ENCODE measurements at places on chromosomes 1 and 21. TPM values are rescaled to one million over a fixed set of nuclear protein-coding genes. Genes with fewer than 3 reads are reported as not detected.

Gene LCE2C
- 1.4 TPM for total RNA-seq

Gene E2F2
- 20.6 TPM for total RNA-seq

Gene FNDC10
- total RNA-seq, result 8.5 TPM

Gene MYCL
- total RNA-seq, result 79.7 TPM

Gene FCRL2
- 0.11 TPM for total RNA-seq

Gene RAB7B
- 0.25 TPM for total RNA-seq

Gene KRTAP13-3
- total RNA-seq, result 0.52 TPM

Gene KLHDC8A
- total RNA-seq, result 28.5 TPM

Gene NPR1
- 0.67 TPM for total RNA-seq

Gene C1orf115
- 1.9 TPM for total RNA-seq

Gene KCNJ15
- total RNA-seq, result 1.7 TPM

Gene LCE1D
- not detected for total RNA-seq

Gene KRTAP21-2
- not detected for total RNA-seq

Gene SLC22A15
- total RNA-seq, result 8.3 TPM

Gene GPR37L1
- 0.60 TPM for total RNA-seq

Gene ALX3
- total RNA-seq, result not detected

Measured in motor neuron (in vitro differentiated cells).